ENCODE measurements at places on chromosomes 11 and 22.

DNA sequence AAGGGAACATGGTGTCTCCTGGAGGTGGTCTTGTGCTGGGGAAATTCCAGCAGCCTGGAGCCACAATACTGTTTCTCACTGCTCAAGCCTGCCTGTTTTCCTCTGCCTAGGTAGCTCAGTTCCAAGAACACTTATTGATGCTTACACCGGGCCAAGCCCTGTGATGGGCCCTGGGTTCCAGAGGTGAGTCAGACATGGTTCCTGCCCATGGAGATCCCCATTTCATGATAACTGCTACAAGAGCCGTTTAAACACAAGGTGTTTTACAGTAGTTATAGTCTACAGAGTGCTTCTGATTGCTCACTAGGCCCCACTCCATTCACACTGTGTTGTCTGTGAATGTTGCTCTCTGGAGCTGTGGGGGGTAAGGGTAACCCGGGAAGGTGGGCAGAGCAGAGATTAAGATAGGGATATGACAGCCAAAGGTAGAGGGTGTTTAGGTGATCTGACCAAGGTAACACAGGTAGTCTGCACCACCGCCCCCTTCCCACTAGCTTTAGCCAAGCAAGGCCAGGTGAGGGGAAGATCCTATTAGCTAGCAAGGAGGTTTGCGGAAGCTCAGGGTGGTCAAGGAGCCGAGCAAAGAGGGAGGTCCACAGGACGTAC, 696 bp upstream of the MICAL2 start:
- DNase-seq: no peak

- DNase-seq: no peak
Observed at GRCh38 chr11:45459491-45459890, 173.3 kb upstream of the SYT13 start.

- no peak for DNase-seq
Observed at GRCh38 chr22:44683237-44683636, 18.8 kb upstream of the PRR5 start.

DNA sequence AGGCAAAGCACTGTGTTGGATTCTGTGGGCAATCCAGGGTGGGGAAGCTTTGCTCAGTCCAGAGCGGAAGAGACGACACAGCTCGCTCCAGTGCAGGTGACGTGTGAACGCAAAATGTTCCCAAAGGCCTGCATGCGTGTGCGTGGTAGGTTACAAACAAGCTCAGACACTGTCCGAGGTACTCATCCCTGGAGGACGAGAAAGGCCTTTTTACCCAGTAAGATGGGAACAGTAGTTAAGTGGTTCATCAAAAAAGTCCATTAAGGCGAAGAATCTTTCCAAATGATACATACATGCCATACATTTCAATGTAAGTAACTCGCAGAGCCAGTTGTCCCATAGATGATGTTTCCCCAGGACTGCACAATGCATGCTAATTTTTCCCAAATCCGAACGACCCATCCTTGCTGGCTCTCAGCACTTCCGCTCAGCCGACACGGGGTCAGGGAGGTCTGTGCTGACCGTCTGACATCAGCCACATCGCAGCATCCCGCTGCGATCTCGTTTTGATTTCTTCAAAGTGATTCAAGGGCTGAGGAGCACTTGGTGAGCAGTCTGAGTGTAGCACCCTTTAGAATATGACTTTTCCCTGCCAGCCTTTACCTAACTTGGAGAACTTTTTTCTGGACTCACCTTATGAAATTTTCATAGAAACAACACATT, 19.0 kb downstream of the B3GAT1 start:
- no peak for DNase-seq

- DNase-seq: no peak
Observed at GRCh38 chr11:17573526-17573925, 26.5 kb downstream of the OTOG start.

DNA sequence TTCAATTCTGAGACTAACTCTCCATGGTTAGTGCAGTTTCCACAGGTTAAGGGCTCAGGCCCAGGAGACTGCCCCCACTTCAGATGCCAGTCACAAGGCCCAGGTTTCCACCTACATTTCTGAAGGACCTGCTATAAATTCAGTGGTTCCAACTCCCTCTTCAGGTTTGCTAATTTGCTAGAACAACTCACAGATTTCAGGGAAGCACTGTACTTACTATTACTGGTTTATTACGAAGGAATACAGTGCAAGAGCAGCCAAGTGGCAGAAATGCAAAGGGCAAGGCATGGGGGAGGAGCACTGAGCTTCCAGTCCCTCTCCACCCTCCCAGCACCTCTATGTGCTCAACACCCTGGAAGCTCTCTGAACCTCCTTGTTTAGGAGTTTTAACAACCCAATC, 39.3 kb upstream of the SPON1 start:
- DNase-seq: no peak

GRCh38 chr11:2690596-2691354, 9.0 kb downstream of the KCNQ1OT1 start:
- DNase-seq: no peak

GRCh38 chr11:99268886-99269285, 248.1 kb downstream of the CNTN5 start:
- DNase-seq: no peak

- no peak for DNase-seq
Observed at GRCh38 chr11:43686207-43686606, 5.7 kb downstream of the HSD17B12 start.

DNA sequence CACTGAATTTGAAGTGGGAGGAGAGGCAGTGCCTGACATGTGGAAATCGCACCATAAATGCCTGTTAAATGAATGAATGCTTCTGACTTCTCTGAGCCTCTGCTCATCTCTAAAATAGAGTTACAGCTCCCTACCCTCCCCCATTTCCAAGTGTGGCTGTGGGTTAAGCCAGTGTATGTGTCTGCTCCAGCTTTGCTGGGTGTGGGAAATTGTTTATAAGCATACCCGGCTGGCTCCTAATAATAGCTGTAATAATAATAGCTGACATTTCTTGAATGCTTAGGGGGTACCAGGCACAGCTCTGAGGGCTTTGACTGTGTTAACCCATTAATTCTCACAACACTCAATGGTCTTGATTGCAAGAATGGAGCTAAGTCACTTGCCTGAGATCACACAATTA, 7.0 kb upstream of the FCHSD2 start:
- DNase-seq: no peak

DNA sequence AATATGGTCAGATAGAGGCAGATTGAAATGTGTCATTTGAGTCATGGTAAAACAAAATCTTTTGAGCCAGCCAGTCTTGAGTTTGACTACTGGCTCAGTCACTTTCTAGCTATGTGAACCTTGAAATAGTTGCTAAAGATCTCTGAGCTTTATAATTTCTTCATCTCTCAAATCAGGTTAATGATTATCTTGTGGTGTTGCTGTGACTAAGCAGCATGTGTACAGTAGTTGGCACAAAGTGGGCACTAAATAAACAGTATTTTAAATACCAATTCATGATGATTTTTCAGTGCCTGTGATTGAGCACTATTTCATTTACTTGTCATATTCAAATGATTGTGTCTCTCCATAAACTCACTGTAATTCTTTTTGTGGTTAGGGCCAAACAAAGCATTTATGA, 70.8 kb downstream of the RAB38 start:
- DNase-seq: no peak

DNA sequence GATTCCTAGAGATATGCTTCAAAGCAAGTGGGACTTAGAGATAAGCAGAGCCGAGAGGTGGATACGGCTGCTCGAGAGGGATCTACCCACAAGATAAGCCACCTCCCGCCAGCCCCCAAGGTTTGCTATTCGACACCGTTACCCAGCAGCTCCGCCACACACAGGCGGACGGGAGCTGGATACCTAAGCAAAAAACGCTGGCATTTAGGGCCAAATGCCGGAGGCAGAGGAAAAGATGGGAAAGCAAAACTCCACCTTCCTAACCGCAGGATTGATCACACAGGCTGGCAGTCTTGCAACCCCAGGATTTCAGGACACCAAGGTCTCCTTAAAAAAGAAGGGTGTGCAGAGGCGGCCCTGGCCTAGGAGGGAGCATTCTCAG, 709 bp downstream of the FTH1 start:
- DNase-seq: peak; percentile 25

DNA sequence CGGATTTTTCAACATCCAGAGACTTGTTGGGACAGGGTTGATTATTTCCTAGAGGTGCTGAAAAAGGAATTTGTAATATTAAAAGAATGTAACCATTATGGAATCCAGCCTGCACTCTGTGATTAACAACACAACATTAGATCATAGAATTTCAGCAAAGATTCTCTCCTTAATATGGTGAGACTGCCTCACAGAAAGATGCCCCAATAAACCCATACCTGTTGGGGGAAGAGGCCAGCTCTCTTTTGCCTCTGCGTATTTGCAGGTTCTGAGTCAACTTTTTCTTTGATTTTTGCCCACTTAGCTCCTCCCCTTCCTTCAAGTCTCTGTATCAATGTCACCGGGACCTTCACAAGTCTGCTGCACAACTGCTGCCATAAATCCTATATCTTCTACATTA, 12.4 kb upstream of the MTMR3 start:
- no peak for DNase-seq
